ENCODE measurements at places on chromosomes 11 and 22. TPM values are rescaled to one million over a fixed set of nuclear protein-coding genes. Genes with fewer than 3 reads are reported as not detected.

The MOGAT2 gene
- 1.1 TPM for polyA plus RNA-seq

The KLHDC7B gene
- 1.4 TPM for polyA plus RNA-seq

The OR8A1 gene
- not detected for polyA plus RNA-seq

The RFPL3 gene
- not detected for polyA plus RNA-seq

The CASTOR1 gene
- 71.7 TPM for polyA plus RNA-seq

The ACCSL gene
- not detected for polyA plus RNA-seq

The OR6A2 gene
- not detected for polyA plus RNA-seq

The NDUFC2 gene
- polyA plus RNA-seq: 457 TPM

DNA sequence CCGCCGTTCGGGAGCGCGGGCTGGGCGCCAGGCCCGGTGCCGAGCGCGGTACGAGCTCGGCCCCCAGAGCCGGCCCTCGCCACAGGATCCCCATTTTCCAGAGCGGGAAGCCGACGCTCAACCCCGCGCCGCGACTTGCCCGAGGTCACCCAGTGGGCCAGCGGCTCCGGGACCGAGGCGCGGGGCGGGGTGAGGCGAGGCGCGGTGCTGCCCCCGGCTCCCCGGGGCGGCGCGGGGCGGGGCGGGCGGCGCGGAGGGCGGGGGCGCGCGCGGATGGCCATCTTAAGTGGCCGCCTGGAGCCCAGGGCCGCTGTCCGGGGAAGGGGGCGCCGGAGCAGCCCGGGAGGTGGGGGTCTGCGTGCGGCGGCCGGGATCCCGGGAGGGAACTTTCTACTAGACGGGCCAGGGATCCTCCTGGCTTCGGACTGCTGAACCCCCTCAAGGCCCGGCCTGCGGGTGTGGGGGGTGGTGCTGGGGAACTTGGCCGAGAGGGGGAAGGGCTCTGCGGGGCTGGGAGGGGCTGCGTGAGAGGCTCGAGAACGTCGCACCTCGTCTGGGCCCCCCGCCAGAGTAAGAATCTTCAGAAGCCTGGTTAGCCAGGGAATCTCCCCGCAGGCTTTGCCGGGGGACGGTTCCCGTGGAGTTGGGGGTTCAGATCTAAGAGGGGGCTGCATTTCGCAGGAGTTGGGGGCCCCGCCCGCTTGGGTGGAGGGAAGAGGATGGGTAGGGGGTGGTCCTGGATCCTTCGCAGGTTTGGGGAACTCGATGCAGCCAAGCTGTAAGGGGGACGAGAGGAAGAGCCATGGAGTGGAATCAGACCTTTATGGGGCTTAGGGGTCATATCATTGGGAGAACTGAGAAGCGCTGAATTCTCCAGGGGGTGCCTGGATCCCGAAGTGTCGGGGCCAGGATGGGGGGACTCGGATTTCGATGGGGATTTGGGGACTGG lies 678 bp upstream of the INPPL1 start:
- DNase-seq: peak; percentile 85

GRCh38 chr11:64102005-64102738 lies 63.7 kb downstream of the MACROD1 start:
- DNase-seq: no peak

DNA sequence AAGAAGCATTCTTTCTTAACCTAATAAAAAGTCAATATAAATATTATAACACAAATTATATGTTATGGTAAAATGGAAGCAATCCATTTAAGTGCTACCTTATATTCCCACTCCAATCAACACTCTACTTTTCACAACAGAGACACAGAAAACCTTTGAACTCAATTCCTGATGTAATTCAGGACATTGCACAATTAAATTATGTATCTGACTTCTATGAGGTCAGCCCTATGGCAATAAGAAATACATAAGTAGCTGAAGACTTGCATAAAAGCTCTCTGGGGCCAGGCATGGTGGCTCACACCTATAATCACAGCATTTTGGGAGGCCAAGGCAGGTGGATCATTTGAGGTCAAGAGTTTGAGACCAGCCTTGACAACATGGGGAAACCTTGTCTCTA lies 6.8 kb downstream of the OR4D10 start:
- no peak for DNase-seq

DNA sequence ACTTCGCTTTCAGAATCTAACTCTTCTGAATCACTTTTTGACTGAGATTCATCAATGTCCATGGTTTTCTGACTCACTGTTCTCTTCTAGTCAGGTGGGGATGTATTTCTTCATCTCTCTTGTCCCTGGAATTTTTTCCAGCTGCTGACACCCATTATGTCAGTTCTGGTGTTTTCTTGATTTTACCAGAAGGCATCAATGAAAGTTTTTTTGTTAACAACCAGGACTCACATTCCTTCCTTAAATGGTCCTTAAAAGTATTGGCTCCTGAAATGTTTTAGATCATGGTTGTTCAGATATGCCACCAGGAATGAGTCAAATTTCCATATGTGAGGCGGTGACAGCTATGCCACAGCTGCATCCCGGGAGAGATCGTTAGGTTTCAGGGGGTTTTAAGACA lies 12.9 kb downstream of the MICAL2 start:
- no peak for DNase-seq

- no peak for DNase-seq
These were observed 58.2 kb upstream of the FTH1 start for GRCh38 chr11:62025487-62026105.

DNA sequence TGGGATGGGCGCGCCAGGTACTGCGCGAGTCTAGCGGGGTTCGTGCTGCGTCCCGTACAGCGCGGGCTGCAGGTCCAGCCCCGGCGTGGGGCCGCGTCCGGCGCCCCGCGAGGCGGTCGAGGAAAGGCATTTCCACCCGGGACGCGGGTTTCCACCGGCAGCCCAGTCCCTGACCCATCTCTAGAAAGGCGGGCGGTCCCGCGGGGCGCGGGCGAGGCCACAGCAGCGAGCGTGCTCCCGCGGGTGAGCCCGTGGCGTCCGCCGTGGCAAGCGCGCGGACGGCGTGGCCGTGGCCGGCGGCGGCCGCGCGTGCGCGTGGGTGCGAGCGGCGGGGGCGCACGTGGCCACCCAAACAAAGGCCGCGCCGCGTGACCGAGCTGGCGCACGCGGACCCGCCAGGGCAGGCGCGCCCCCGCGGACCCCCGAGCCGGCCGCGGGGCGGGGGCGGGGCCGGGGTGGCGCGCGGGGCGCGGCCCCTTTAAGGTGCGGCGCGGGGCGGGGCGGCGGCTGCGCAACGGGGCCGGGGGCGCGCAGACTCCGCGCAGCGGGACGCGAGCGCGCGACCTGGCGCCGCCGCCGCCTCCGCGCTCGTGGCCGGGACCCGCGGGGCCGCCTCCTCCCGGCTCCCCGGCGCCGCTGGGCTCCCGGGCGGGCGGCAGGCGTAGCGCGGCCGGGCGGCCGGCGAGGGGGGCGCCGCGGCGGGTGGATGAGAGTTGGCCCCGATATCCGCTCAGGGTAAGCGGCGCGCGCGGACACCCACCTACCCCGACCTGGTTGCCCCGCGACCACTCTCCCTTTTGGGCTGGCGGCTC lies 39.3 kb upstream of the CELSR1 start:
- peak; percentile 65 for DNase-seq

GRCh38 chr11:73963861-73964260 lies 13.0 kb downstream of the DNAJB13 start:
- no peak for DNase-seq

GRCh38 chr22:49331223-49331815 lies 496.4 kb downstream of the BRD1 start:
- DNase-seq: no peak

- no peak for DNase-seq
These were observed 197.4 kb downstream of the TRIM29 start for GRCh38 chr11:119940401-119940976.

- no peak for DNase-seq
These were observed 4.9 kb downstream of the KCNQ1 start for GRCh38 chr11:2449548-2450320.

GRCh38 chr11:122359081-122359571 lies 243.1 kb upstream of the BLID start:
- DNase-seq: peak; percentile 47

GRCh38 chr11:117220999-117221774 lies 10.7 kb downstream of the PCSK7 start:
- no peak for DNase-seq

GRCh38 chr22:23896523-23897186 lies 2.5 kb downstream of the MIF start:
- DNase-seq: peak; percentile 63

- DNase-seq: no peak
These were observed 48.8 kb upstream of the RTL6 start for GRCh38 chr22:44546686-44547310.

DNA sequence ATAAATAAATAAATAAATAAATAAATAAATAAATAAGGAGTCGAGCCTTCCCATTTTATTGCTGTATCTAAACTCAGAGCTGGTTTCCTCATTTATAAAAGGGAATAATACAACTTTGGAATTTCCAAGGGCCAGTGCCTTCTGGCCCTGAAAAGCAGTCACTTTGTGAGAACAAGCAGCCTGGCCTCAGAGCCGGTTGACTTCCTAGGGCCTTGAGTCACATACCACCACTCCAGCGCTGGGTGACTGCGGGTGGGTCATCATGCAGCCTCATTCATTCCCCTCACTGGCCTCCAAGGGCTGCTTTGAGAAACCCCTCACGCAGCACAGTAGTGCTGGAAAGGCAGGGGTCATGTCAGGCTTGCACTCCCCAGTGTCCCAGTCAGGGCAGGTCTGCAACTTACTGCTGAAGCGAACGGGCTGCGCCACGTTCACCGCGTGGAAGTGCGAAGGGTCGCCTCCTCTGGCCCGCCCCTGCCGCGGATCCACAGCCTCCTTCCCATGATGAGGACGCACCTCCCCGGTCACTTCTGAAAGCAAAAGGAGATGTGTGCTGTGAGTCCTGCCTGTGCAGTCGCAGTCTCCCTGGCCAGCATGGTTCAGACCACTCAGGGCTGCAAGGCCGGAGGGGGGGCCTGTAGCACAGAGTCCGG lies 54.4 kb downstream of the DGCR2 start:
- DNase-seq: no peak

DNA sequence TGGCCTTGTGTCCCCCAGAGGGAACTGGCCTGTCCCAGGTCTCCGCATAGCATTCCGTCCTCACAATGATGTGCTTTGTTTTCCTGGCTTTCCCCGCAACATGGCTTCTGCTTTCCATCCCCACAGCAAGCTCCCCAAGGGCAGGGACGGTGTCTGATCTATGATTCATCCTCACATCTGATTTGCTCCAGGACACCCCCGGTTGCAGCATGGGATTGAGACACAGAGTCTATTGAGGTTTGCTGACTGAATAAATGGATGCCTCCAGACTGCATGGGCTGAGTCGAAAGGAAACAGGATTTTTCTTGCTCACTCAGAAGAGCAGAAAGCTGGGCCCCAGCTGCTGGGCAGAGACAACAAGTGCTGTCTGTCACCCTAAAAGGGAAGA lies 40.2 kb downstream of the LMO1 start:
- DNase-seq: no peak

- DNase-seq: no peak
These were observed 451.3 kb upstream of the KIRREL3 start for GRCh38 chr11:127451861-127452260.

GRCh38 chr22:48798281-48799226 lies 1029.1 kb downstream of the BRD1 start:
- DNase-seq: no peak

DNA sequence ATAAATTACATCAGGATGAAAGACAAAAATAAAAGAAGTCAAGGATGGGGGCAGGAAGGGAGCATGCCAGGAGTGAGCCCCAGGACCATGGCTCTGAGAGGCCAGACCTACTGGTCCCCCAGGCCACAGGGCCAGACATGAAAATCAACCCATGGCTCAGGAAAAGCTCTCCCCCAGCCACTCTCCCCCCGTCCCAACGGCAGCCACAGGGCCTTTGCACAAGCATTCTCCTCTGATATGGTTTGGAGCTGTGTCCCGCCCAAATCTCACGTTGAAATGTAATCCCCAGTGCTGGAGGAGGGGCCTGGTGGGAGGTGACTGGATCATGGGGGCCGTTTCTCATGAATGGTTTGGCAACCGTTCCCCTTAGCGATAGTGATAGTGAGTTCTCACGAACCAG lies 80.8 kb upstream of the ANO1 start:
- DNase-seq: no peak

GRCh38 chr11:93840180-93840579 lies 10.2 kb downstream of the VSTM5 start:
- no peak for DNase-seq

DNA sequence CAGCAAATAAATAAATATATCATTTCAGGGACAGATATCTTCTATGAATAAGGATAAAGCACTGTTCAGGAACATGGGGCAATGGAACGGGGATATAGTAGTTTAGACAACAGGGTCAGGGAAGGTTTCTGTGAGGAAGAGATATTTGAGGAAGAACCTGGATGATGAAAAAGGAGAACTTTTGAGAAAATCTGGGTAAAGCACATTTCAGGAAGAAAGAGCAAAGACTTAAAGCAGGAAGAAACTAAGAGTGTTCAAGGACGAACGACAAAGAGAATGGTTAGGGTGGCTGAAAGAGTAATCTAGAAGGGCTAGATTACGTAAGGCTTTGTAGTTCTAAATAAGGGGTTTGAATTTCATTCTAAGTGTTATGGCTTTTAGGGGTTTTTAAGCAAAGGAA lies 12.7 kb downstream of the DDI1 start:
- no peak for DNase-seq

GRCh38 chr11:122242731-122243130 lies 126.7 kb upstream of the BLID start:
- DNase-seq: no peak

- peak; percentile 52 for DNase-seq
These were observed 346 bp downstream of the FJX1 start for GRCh38 chr11:35618497-35619115.

- DNase-seq: no peak
These were observed 1.8 kb downstream of the TTC17 start for GRCh38 chr11:43360361-43361032.

DNA sequence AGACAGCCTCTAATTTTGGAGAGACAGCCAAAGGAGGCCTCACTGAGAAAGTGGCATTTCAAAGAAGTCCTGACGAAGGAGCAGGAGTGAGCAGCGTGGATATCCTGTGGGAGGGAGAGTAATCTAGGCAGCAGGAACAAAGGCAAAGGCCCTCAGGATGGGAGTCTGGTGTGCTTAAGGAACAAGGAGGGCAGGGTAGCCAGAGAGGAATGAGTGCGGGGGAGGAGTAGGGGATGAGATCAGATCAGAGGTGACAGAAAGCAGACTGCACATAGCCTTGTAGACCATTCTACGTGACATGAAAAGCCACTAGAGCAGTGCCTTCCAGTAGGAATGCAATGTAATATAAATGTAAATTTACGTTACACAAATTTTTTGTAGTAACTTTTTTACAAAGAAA lies 5.6 kb downstream of the SLC36A4 start:
- no peak for DNase-seq

Measured in kidney (tissue), 22 donors.